ENCODE measurements at places on chromosomes 12 and 14.

GRCh38 chr14:67602076-67602475 lies 2.0 kb upstream of the PIGH start:
- DNase-seq, result no peak

GRCh38 chr12:59329462-59329861 lies 266.4 kb upstream of the SLC16A7 start:
- no peak for DNase-seq

- no peak for DNase-seq
Observed at GRCh38 chr14:55754471-55754870, 174.5 kb downstream of the KTN1 start.

- DNase-seq, result no peak
Observed at GRCh38 chr14:105861985-105862465, 335.6 kb downstream of the TMEM121 start.
